HFFc6 (cell line): ENCODE measurements at places on chromosomes 7 and 10. TPM values are rescaled to one million over a fixed set of nuclear protein-coding genes. Genes with fewer than 3 reads are reported as not detected.

DNA sequence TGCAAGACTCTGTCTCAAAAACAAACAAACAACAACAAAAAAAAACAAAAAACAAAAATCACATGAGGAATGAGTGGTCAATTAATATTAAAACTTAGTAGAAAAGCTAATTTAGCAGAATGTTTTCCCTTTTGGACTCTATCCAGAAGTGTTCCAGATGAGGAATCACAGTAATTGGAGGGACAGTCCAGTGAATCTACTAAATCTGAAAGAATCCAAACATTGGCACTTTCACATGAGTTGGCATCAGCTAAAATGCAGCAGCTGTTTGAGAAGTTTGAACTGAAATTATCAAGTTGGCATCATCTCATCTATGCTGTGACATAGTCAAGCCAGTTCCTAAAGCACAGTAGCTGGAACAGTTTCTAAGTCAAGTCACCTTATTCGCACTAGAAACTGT, 367.8 kb downstream of the PPP1R3A start:
- H3K4me1 ChIP-seq: no peaks in the 10 kb centered on the region
- no peak for DNase-seq
- H3K27ac ChIP-seq: no peak overlapping the region
- no peaks in the 10 kb centered on the region for H3K36me3 ChIP-seq
- H3K27me3 ChIP-seq: no peaks in the 10 kb centered on the region; the same call in 1 of the 2 replicates

GRCh38 chr7:122463631-122464030, 159.1 kb upstream of the FEZF1 start:
- no peaks in the 10 kb centered on the region for H3K36me3 ChIP-seq
- no peak overlapping the region for H3K4me3 ChIP-seq
- no peak for DNase-seq
- no peaks in the 10 kb centered on the region for H3K27me3 ChIP-seq

ACHE gene
- 0.09 to 0.24 TPM in 2 of 3 replicates, not detected in the other for total RNA-seq

MALSU1 gene
- 74.3 to 87.2 TPM (median 80.1 TPM) in 3 replicates for total RNA-seq

TMEM236 gene
- total RNA-seq: 0.09 to 0.20 TPM (median 0.13 TPM) in 3 replicates

GRCh38 chr10:127041552-127041951, 136.3 kb downstream of the DOCK1 start:
- peaks cover 27% of the 10 kb centered on the region for H3K4me1 ChIP-seq
- peak; percentile 88 for DNase-seq
- H3K36me3 ChIP-seq: peaks cover 58% of the 10 kb centered on the region
- H3K27me3 ChIP-seq: no peaks in the 10 kb centered on the region; the same call in 1 of the 2 replicates
- H3K27ac ChIP-seq: peak overlapping the region; percentile 50

- no peaks in the 10 kb centered on the region for H3K4me1 ChIP-seq
- no peaks in the 10 kb centered on the region for H3K36me3 ChIP-seq
- H3K27ac ChIP-seq: no peak overlapping the region
Observed at GRCh38 chr7:70669854-70670253, 462.1 kb upstream of the GALNT17 start.

- H3K36me3 ChIP-seq: no peaks in the 10 kb centered on the region
- no peak overlapping the region for H3K4me3 ChIP-seq
- peaks cover 9% of the 10 kb centered on the region; the same call in 1 of the 2 replicates for H3K4me1 ChIP-seq
- peaks cover 2% of the 10 kb centered on the region; the same call in 1 of the 2 replicates for H3K27me3 ChIP-seq
- no peak overlapping the region for H3K27ac ChIP-seq
Observed at GRCh38 chr7:28759475-28759971, 198.6 kb downstream of the TRIL start.

DNA sequence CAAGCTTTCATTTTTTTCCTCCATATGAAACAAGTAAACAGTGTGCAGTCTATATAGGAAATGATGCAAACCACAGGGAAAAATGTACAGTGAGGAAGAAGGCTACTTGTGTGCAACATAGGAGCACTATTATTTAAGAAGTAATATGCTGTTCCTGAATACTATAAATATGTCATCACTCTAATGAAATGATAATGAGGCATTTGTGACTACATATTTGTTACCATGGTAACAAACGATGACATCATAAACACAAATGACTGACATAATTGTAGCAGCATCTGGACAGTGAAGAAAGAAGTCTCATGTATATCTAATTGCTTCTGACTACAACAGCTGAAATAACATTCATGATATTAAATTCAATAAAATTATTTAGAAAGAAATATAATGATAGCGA, 164.8 kb downstream of the C7orf25 start:
- DNase-seq: no peak
- H3K27me3 ChIP-seq: no peaks in the 10 kb centered on the region; the same call in 1 of the 2 replicates

DNA sequence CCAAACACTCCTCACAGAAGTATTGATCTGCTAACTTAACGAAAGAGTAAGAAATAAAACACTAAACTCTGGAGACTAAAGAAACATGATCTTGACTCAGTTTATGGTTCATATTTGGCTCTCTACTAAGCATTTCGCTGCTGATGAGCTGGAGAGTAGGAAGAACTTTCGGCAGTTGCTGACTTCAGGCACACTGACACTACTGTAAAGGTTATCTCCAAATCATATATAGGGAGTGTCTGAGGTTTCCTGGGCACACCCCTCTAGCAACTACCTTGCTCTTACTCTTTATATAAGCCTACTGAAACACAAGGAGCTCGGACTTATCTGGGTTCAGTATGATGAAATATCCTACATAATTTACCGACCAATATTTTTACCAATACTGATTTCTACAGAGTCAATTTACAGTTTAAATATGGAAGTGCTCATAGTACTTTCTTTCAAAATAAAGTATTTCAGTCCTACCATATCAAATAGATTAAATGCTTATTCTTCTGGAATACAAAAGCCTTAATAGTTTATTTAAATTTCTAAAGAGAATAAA, 39.5 kb downstream of the ERCC6 start:
- no peaks in the 10 kb centered on the region for H3K27me3 ChIP-seq
- DNase-seq: no peak
- no peak overlapping the region for H3K4me3 ChIP-seq
- H3K4me1 ChIP-seq: peaks cover 30% of the 10 kb centered on the region
- peaks cover 29% of the 10 kb centered on the region for H3K36me3 ChIP-seq

SLIT1 gene
- not detected in 3 replicates for total RNA-seq

DNA sequence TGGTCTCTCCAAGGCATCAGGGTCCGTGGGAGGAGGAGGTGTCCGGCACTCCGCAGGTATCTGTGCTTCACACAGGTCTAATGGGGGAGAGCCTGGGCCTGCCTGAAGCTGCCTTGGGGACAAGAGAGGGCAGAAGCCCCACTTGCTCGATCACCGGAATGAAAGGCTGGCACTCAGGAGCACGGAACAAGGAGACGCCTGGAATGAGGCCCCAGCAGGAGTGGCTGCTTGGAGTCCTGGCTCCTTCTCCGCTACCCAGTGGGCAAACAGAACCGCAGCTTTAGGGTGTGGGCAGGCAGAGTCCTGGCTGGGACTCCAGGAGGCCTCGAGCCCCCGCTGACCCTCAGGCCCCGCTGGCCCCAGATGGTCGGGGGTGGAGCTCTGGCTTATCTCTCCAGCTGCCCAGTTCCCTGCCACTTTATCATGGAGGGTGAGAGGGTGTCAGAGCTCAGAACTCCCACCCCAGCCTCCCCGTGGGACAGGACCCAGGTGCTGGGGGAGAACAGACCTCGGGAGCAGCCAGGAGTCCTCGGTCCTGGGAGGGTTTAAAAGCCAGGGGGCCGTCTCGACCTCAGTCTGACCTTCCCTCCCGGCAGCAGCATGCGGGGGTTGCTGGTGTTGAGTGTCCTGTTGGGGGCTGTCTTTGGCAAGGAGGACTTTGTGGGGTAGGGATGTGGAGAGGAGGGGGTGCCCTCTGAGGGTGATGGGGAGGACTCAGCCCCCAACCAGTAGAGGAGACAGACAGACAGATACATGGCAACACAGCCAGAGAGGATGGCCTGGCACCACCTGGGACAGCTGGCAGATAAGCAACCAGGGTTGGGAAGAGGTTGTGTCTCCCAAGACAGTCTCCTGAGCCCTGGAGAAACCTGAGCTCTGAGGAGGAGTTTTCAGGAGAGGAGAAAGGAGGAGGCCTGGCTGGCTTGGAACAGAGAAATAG, at the start of gene CPA1:
Gene CPA1 (plus strand): TSS at position 574 of the 940 bp plus-strand sequence. CDS start 27 bp downstream, at position 601.
- no peaks in the 10 kb centered on the region for H3K4me1 ChIP-seq
- no peak within 1 kb of the TSS for H3K4me3 ChIP-seq
- H3K36me3 ChIP-seq: peaks cover 10% of the 10 kb centered on the region
- H3K27ac ChIP-seq: no peak within 1 kb of the TSS
- peaks cover 8% of the 10 kb centered on the region for H3K27me3 ChIP-seq

DNA sequence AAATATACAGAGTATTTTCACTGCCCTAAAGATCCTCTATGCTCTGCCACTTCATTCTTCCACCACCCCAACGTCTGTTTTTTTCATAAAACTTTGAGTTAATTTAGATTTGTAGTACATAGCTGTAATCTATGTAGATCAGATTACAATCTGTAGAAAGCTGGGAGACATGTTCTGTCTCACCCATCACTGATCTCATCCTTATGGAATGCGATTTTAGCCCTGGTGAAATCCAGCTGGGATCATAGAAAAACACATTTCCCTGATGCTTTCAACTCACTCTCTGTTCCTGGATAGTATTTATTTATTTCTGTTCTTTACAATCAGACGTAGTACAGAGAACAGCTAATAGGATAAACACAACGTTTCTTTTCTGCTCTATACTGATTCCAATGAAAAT, 521.0 kb downstream of the KIF20B start:
- no peaks in the 10 kb centered on the region for H3K36me3 ChIP-seq
- peaks cover 4% of the 10 kb centered on the region; the same call in 1 of the 2 replicates for H3K4me1 ChIP-seq
- no peak overlapping the region for H3K27ac ChIP-seq
- H3K27me3 ChIP-seq: 0 out of 2 replicates have a peak, but pooled peaks cover 2% of the 10 kb centered on the region
- H3K4me3 ChIP-seq: no peak overlapping the region

ABCB8 gene
- total RNA-seq: 31.9 to 34.6 TPM (median 32.6 TPM) in 3 replicates

- peak overlapping the region; percentile 36; the same call in 1 of the 2 replicates for H3K27ac ChIP-seq
- no peaks in the 10 kb centered on the region for H3K27me3 ChIP-seq
- no peaks in the 10 kb centered on the region for H3K36me3 ChIP-seq
- no peak for DNase-seq
- no peak overlapping the region; the same call in 1 of the 2 replicates for H3K4me3 ChIP-seq
- H3K4me1 ChIP-seq: peaks cover 32% of the 10 kb centered on the region
Observed at GRCh38 chr7:22832401-22832800, 9.8 kb upstream of the TOMM7 start.

- no peak overlapping the region for H3K27ac ChIP-seq
- H3K36me3 ChIP-seq: no peaks in the 10 kb centered on the region
- peaks cover 37% of the 10 kb centered on the region for H3K4me1 ChIP-seq
- no peaks in the 10 kb centered on the region for H3K27me3 ChIP-seq
Observed at GRCh38 chr10:101826852-101827434, 8.7 kb upstream of the OGA start.

DNA sequence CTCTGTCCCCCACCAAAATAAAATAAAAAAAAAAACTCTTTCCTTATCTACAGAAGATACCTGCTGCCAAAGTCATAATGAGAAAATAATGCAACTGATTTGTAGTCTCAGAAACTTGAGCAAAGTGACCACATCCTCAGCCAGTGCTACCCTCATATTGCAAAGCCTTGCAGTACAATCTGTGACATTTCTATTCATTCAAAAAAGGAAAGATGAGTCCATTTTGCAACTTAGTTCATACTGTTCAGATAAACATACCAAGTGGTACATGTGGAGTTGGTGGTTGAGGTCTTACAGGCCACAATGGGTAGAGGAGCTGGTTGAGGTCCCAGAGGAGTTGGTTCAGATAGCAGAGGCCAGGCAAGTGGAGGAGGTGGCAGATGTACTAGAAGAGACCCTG, 6.5 kb upstream of the EIF5AL1 start:
- H3K4me1 ChIP-seq: peaks cover 39% of the 10 kb centered on the region
- peaks cover 2% of the 10 kb centered on the region; the same call in 1 of the 2 replicates for H3K27me3 ChIP-seq
- H3K36me3 ChIP-seq: no peaks in the 10 kb centered on the region; the same call in 1 of the 2 replicates

DNA sequence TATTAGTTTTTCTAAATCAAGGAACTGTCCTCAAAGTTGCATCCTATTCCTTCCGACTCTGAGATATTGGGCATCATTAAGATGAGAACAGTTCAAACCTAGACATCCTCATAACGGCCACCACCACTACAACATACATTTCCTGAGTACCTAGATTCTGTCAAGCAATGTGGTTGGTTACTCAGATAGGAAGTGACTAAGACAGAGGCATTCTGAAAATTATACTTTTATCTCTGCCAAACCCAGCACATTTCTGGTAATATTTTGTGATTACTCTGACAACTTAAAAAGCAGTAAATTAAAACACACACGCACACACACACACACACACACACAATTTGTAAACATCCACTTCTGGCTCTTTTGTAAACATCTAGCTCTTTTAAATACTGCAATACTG, 291.2 kb upstream of the MEOX2 start:
- H3K27ac ChIP-seq: peak overlapping the region; percentile 39
- peaks cover 33% of the 10 kb centered on the region for H3K4me1 ChIP-seq
- H3K36me3 ChIP-seq: no peaks in the 10 kb centered on the region

DNA sequence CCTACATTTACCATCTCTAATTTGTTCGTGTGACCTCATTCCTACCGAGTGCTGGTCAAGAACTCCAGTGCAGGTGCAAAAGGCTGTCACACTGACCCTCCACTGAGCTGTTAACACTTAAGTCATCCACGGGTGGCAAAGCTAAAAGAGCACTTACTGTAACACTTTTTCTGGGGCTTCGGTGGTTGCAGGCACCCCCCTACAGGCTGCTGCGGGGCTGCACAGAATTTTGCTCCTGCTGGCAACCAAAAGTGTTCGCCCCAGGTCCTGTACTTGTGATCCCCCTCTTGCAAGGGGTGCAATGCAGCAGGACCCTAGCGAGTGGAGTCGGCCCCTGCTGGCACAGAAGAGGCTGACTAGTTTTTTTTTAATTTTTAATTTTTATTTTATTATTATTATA, 298.9 kb upstream of the CNTNAP2 start:
- H3K27ac ChIP-seq: no peak overlapping the region
- no peaks in the 10 kb centered on the region for H3K27me3 ChIP-seq
- H3K4me1 ChIP-seq: no peaks in the 10 kb centered on the region
- 0 out of 2 replicates have a peak, but pooled peaks cover 11% of the 10 kb centered on the region for H3K36me3 ChIP-seq
- H3K4me3 ChIP-seq: no peak overlapping the region

- no peaks in the 10 kb centered on the region for H3K4me1 ChIP-seq
- DNase-seq: no peak
- peaks cover 27% of the 10 kb centered on the region for H3K36me3 ChIP-seq
- H3K27ac ChIP-seq: no peak overlapping the region
Observed at GRCh38 chr10:87786421-87786820, 31.6 kb downstream of the ATAD1 start.

GRCh38 chr10:44301781-44302355, 83.0 kb downstream of the CXCL12 start:
- H3K36me3 ChIP-seq: peaks cover 21% of the 10 kb centered on the region
- no peak for DNase-seq
- H3K4me1 ChIP-seq: peaks cover 52% of the 10 kb centered on the region
- peak overlapping the region; percentile 80 for H3K27ac ChIP-seq
- no peak overlapping the region for H3K4me3 ChIP-seq

DNA sequence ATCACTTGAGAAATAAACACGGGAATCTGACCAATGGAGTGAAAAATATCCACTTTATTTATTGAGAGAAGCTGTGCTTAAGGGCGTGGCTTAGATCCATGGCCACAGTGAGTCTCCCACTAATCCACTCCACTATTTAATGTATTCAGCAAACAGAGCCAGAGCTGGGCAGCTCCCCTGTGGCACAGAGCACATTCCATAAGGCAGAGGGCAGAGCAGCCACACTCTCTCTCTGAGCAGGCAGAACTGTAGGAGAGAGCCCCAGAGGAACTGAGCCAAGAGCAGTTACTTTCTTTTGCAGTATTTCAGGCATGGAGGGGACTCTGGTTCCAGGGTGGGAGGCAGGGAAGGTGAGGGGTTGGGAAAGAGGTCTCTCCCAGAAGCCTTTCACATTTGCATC, 106.0 kb downstream of the GALNT17 start:
- no peak for DNase-seq
- H3K27ac ChIP-seq: no peak overlapping the region
- no peak overlapping the region for H3K4me3 ChIP-seq
- no peaks in the 10 kb centered on the region for H3K4me1 ChIP-seq

HPSE2 gene
- 0.05 to 0.06 TPM in 2 of 3 replicates, not detected in the other for total RNA-seq

MDFIC gene
- total RNA-seq: 28.5 to 46.9 TPM (median 41.7 TPM) in 3 replicates
